ENCODE measurements at places on chromosomes 6 and 20. TPM values are rescaled to one million over a fixed set of nuclear protein-coding genes. Genes with fewer than 3 reads are reported as not detected.
A peak's percentile ranks its signal among the peaks of the same experiment; 100 is the strongest.

DNA sequence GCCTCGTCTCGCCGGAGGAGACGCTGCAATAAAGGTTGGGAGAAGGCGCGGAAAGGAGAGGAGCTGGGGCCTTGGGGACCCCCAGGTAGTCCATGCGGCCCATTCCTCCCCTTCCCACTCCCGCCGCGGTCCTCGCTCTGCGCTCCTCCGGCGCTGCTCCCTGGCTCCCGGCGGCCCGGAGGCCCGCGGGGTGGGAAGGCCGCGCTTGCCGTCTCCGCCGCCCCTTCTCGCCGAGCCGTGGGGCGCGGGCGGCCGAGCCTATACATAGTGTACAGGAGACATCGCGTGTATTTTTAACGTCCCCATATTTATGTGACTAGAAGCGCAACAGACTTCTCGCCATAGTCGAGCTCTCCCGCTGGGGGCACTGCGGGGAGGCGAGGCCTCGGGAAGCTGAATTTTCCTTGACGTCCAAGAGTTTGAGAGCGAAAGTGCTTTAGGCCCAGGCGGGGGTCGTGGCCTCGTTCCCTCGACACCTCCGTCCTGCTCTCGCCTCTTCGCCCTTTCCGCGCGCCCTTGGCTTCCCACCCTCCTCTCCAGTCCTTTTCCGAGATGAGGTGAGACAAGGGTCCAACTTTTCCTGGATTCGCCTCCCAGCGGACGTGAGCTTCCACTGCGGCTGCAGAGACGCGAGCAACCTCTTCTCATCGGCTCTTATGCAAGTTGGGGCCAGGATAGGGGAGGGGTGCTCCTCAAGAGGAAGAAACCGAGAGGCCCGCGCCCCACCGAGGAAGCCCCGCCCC lies 29.0 kb downstream of the SLC12A5 start:
- no peak for DNase-seq

DNA sequence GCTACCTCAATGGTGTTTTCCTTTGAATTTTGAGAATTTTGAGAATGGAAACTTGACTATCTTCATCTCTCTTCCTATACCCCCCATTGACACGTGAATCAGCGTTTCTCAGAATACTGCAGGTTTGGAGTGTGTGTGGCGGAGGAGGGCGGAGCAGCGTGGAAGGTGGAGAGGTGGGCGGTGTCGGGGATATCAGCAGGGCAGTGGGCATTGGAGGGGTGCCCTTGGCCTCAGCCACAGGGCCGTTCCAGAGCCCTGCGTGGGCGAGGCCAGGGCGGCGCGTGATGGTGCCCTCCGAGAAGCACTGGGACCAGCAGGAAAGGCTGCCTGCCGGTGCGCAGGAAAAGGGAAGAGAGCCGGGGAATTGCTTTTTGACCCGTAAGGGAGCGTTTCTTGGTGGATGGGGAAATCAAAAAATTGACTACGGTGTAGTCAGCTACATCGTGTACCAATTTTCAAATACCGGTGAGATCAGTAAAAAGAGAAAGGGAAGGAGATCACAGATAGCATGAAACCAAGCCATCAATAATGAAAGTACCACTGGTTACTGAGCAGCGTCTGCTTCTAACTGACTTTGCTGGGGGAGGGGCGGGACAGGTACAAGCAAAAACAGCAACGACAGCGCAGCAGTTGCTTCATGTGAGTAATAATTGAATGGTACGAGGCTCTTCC lies 82.7 kb upstream of the DUSP22 start:
- DNase-seq, result no peak

DNA sequence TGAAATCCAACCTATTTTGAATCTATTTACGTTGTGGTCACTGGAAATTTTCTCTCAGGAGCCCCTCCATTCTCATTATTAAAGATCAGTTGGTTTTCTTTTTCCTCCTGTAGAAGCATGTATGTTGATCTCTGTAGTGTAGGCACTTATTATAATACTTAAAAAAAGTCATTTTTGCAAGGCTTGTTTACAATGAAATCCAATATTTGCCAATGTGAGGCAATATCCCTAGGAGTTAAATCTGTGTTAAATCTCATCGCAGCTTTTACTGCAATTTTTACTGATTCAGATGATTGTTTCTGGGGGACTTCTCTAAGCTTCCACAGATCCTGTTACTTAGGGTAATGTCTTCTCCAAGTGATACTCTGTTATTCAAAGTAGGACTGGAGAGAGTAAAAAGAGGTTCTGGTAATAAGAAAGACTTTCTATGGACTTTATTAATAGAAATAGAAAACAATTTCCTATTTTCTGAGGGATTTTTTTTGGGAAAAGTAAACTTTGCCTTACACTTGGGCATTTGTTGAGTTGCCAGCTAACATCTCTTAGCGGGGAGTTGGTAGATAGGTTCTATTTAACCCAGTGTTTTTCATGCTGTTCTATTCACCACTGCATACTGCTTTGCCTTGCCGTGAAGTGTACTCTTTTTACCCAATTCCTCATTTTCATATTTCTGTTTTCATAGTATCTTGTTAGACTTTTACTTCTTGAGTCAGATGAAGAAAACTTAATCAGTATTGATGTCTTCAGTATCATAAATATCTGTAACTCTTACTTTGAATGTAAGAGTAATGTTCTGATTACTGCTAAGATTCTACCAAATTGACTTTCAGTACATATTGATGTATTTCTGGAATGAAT lies 48.6 kb downstream of the CDKAL1 start:
- no peak for DNase-seq

METTL24 gene
- not detected for total RNA-seq

DNA sequence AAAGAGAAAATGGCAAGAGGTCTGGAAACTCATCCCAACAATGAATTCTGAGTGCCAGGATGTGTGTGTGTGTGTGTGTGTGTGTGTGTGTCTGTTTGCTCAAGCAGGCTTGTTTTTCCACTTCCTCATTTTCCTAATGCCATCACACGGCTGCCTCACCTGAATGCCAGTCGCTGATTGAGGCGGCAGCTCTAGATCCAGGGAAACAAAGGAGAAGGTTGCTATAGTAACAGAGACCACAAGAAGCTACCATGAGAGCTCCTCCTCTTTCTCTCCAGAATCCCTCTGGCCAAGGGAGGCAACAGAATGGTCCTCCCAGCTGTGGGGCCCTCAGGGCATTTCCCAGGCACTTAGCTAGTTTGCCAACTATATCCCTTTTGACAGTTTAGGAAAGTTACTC lies 241.1 kb upstream of the TSHZ2 start:
- no peak for DNase-seq

GRCh38 chr6:80380566-80380965 lies 274.1 kb downstream of the BCKDHB start:
- no peak for DNase-seq

DNA sequence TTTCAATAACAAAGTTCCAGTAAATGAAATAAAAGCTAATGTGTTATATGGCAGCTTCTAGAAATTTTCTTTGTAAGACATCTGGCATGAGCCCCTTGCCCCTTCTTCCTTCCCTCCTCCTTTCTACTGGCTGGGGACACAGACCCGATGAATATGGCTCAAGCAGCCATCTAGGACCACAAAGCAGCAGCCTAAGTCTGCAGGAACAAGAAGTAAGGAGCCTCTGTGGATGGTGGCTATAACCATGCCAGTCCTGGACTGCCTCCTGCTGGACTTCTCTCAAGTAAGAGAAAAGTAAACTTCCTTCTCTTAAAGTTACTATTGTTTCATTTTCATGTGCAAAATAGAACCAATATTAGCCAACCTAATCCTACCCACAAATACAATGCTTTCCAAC lies 114.9 kb upstream of the DST start:
- peak; percentile 35 for DNase-seq

WFDC13 gene
- not detected for total RNA-seq

GRCh38 chr6:33822575-33823395 lies 19.0 kb upstream of the MLN start:
- no peak for DNase-seq

DNA sequence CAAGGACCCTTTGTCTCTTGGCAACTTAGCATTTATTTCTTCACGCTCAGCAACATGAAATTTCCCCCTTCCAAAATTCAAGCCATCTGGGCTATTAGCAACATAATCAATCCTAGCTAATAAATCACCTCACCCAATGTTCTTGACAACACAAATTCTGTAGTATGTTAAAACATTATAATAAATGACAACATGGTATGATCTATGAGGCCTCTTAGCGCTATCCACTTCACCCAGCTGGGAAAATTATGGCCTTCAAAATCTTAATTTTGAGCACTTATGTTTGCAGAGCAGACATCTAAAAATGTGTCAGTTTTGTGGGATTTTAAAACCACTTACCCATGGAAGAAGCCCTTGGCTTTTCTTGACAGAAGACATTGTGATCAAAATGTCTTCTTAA lies 181.9 kb downstream of the HDGFL1 start:
- no peak for DNase-seq

GRCh38 chr6:161117942-161118341 lies 126.4 kb downstream of the MAP3K4 start:
- DNase-seq, result no peak

GRCh38 chr6:49888742-49889431 lies 22.6 kb upstream of the CRISP1 start:
- no peak for DNase-seq

DNA sequence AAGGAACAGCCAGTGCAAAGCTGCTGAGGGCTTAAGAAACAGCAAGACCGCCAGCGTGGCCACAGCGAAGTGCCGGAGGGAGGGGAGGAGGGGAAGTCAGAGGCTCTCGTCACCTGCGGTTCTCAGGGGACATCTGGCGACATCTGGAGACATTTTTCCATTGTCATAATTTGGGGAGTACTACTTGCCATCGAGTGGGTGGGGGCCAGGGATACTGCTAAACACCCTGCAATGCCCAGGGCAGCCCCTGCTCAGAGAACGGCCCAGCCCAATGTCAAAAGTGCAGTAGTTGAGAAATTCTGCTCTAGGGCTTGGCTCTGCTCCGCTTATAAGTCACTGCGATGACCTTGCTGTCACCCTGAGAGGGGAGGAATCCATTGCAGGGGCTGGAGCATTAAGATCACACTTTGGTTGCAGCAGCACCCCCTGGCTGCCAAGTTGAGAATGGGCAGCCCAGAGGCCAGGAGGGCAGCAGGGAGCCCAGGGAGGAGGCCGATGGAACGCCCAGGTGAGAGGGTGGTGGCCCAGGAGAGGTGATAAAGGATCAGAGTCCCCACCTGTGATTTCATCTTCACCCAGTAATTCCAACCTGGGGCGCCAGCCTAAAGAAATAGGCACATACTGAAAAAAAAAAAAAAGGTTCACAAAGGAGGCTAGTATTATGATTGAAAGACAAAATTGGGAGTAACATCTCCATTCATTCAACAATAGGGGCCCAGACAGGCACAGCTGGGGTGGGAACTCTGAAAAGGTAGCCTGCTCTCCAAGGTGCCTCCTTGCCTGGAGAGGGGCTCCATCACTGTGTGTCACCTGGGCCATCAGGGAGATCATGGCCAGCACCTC lies 218.2 kb downstream of the BMP7 start:
- peak; percentile 37 for DNase-seq

DEFB132 gene
- total RNA-seq, result not detected

NR2E1 gene
- 0.24 TPM for total RNA-seq

C6orf141 gene
- total RNA-seq, result 73.7 TPM

DNA sequence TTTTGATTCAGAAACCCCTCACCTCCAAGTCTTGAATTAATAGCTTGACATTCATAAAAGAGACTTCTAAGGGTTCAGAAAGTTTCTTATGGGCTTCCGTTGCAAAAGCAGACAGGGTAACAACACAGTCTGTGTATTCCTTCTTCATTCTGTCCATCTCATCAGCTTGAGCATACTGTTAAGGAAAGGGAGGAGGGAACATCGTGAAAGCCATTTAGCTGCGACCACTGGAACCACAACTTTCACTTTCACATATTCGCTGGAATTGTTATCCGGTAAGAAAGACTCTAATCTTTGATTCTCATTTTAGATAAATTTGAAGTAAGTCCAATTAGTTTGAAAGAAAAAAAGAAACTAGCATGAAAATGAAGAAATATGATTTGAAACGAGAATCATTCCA lies 174.4 kb downstream of the SYNE1 start:
- no peak for DNase-seq

DNA sequence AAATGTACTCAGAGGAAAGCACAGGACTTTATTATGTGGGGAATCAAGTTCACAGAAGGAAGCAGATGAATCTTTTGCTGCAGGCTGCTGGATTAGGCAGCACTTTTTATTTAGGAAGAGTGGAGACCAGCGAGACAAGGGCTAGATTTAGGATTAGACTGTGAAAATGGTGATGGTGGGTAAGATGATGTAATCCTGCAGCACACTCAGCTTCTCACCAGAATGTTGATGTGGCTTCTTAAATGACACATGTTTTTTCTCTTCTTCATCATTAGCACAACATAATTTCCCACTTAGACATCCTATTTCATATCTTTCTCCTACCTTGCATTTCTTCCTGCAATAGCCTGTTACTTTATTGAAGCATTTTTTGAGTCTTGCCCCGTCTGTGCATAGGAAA lies 1.8 kb downstream of the DEFB128 start:
- DNase-seq, result no peak

ZNF292 gene
- 27.1 TPM for total RNA-seq

Measured in mammary epithelial cell (primary cell).